ENCODE measurements at places on chromosomes 12 and 14. TPM values are rescaled to one million over a fixed set of nuclear protein-coding genes. Genes with fewer than 3 reads are reported as not detected.
A peak's percentile ranks its signal among the peaks of the same experiment; 100 is the strongest.

Gene MYL2
- total RNA-seq, result not detected

Gene AHNAK2
- total RNA-seq, result 33.2 TPM

DNA sequence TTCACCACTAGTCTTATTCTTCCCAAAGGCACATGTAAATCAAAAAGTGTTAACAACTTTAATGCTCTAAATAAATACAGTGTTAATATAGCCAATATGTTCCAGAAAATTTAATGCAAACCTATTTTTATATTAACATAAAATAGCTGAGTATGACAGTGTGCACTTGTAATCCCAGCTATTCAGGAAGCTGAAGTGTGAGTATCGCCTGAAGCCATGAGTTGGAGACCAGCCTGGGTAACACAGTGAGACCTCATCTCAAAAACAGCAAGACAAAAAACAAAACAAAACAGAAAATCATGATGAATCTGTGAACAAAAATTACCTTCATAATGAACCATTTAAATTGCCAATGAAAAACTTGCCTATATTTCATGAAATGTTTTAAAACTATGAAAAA lies 798.9 kb downstream of the SLC6A15 start:
- DNase-seq, result no peak

- DNase-seq, result no peak
These were observed 96.5 kb downstream of the DUSP16 start for GRCh38 chr12:12466157-12466556.

GRCh38 chr14:93115821-93116675 lies at the start of gene ITPK1:
Gene ITPK1, minus strand, starts transcription at chr14:93115925. Its CDS starts 762 bp downstream, at chr14:93115163.
- no peak for DNase-seq

DNA sequence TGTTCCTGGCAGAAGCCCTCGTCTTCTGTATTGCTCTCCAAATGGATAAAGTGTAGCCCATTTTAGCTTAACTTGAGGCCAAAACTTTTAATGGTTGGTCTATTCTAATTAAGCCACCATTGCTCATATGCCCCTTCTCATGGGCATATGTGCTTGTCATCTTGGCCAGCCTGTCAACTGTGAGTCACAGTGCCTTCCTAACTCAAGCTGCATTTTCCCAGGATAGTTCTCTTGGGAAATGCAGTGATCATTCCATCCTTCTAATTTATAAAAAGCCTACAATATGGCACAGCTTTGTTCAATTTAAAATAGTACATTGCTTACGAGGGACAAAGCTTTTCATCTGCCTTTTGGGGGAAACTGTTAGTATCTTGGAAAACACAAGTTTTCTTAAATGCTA lies 6.6 kb downstream of the PTHLH start:
- DNase-seq, result peak; percentile 71

DNA sequence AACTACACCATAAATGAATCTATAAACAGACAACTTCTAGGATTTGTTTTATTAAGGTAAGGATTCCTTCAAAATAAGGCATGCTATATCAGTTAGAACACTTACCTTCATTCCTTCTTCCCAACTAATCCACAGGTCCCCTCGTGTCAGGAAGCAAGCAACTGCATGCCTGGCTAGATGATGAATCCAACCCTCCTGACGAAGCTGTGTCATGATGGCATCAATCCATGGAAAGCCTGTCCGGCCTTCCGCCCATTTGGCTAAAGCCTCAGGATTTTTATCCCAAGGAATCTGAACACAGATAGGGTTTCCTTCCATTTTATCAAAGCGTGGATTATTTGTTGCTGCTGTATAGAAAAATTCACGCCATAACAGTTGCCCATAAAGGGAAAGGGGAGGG lies 12.5 kb upstream of the MTERF2 start:
- DNase-seq, result no peak

Data from renal cortical epithelial cell (primary cell).